ENCODE measurements at places on chromosomes 3 and 15.

DNA sequence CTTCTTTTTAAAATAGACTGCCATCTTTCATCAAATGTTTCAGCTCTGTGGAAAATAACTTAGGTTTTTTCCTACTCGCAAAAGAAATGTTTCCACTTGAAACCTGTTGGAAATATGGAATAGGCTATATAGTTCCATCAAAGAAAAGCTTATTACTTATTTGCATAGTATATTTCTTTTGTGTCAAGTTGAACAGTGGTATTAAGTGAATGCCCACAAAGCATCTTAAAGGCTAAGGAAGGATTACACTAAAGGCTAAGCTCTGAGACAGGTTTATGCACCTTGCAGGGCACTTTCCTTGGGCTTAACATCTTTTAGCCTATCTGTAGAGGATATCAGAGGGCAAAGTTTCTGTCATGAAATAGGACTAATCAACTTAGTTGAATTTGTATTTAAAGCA lies at the start of gene SAMD7:
TSS of gene SAMD7 (plus strand) at position 301 of the 400 bp plus-strand sequence. CDS start 7,927 bp downstream, outside the sequence.
- no peak for DNase-seq

DNA sequence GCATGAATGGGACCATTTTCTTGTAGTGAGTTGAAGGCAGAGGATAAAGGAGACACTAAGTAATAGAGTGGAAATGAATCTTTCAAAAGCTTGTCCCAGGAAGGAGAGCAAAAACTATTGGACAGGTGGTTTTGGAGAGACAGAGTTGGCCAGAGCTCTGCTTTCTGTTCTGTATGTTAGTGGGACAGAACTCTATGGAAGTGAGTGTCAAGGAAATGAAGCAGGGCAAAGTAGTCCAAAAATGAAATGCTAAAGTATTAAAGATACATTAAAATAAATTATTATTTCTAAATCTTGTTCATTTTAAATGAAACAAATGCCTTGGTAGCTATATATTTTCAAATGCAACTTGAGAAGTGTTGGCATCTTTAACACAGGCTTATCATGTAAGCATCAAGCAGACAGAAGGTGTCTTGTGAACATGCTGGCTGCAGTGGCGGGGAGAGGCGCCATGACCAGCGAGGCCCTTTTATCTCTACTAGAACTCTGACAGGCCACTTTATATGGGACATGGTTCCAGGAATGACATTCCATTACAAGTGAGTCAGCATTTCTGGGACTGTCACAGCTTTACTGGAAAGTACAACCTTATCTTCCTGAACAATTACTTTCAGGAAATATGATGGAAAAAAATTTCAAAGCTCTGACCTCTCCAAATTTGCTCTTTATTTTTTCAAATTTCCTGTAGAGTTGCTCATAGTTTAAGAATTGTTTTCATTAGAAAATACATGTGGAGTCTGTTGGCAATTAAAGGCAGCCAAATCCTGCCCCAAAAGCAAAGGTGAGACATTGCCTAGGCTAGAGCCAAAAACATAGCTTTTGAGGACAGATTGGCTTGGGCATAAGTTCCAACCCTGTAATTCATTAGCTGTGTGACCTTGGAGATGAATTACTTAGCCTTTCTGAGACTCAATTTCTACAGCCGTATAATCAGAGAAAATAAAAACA lies 106.5 kb downstream of the ECT2 start:
- DNase-seq: no peak

DNA sequence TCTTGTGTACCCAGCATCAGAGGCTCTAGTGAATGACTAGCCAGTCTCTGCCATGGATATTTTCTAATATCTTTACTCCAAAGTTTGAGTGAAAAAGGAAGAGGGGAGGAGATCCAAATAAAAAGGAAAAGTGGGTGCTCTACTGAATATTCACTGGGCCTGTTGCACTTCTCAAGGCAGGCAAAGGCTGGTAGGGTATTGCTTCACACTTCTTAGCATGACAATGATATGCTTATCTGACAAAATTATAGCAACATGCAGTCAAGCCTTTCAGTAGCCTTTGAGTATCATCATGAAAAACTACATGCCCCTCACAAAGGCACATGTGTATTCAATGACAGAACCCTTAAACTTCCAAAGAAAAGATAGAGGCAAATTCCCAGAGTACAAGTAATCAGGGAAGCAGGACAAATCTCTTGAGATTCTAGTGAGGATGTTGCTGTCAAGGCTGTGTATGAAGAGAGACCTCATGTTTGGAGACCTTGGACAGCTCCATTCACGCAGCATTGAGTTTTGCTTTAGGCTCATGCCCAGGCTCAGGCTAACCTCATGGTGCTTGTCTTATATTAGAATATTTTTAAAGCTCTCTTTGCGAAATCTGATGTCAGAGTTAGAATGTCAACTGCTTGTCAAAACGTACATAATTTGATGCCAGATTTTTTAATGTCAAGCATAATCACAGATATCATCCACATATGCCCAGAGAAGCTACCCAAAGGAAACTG lies 506.9 kb downstream of the OCA2 start:
- no peak for DNase-seq

DNA sequence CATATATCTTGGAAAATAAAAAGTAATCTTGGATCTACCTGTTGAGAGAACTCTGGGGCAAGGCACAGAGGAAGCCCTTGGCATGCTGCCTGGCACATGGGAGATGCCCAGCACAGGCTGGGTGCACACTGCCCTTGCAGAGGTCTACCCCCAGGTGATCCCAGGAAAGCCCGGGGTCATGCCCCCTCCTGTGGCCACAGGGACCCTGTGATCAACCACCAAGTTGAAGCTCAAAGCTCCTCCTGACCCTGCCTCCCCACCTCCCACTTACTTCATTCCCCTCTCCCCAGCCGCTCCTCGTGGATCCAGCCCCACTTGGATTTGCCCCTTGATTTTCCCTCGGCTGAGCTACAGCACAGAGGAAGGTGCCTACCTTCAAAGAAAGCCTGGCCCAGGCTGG lies 62.7 kb upstream of the LARS2 start:
- no peak for DNase-seq

GRCh38 chr15:40277471-40277870 lies 5.4 kb downstream of the ANKRD63 start:
- no peak for DNase-seq

- DNase-seq: no peak
These were observed 54.7 kb downstream of the FOXP1 start for GRCh38 chr3:71528816-71529215.

All from iPS DF 6.9 (cell line).